GM23338 (cell line): ENCODE measurements at places on chromosomes 7 and 10.

DNA sequence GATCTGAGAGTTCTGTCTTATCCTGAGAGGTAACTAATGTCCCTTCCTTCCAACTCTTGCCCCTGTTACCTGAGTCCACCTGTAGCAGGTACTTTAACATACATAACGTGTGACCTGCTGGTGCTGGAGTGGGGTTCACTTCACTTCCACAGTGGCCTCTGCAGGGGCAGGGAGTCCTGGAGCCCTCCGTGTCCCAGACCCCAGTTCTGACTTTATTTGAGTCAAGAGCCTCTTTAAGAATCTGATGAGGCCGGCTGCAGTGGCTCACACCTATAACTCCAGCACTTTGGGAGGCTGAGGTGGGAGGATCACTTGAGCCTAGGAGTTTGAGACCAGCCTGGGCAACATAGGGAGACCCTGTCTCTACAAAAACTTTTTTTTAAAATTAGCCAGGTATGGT lies 117.0 kb upstream of the RET start:
- no peak for DNase-seq

- no peak for DNase-seq
Observed at GRCh38 chr7:121006711-121007315, 18.3 kb downstream of the CPED1 start.

DNA sequence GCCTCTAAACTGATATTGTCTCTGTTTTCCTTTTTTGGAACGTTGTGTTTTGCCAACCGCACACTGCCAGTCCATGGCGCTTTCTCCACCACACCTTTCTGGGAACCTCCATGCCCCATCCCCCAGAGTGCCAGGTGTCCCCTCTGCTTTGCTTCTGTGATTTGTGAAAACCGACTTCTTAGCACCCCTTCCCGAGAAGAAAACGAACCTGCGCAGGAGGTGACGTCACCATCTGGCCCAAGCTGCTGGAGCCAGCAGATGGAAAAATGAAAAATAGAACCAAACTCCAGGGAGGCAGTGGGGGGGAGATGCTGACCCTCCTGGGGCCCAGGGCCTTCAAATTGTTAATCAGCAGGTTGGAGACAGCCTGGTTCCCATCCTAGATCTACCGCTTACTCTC lies 103.8 kb downstream of the HTR5A start:
- no peak for DNase-seq

DNA sequence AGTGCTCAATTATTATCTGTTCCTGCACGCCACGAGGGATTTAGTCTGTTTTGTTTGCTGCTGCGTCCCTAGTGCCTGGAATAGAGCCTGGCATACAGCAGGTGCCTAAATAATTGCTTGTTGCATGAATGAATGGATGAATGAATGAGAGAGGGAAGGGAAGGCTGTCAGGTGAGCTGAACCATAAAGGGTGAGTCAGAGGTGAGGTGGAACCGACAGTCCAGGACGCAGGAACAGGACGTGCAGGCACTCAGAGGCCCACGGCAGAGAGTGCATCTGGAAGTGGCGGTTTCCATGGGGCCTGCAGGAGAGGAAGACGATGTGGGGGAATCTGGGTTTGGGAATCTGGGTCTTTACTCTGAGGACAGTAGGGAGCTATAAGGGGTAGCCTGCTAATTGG lies 17.7 kb upstream of the PPIF start:
- DNase-seq = no peak

GRCh38 chr7:2199528-2199927 lies 33.2 kb downstream of the MAD1L1 start:
- no peak for DNase-seq

DNA sequence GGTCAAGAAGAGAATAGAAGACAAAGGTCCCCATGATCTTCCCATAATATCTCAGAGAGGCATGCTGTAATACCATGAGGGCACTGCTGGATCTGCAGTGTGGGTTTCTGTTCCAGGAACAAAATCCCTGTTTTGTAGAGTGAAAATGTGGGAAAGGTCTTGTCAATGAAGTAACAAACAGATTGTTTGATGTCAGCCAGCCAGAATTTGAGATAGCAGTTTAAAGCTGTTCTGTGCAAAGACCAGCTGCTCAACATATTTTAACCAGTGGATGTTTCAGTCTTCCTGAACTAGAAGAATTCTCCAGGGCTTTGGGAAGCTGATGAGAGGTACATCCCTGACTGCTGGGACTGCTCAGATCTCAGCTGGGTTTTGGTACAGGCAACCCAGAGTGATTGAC lies 1012.5 kb downstream of the DNAJB9 start:
- no peak for DNase-seq

- peak; percentile 74 for DNase-seq
Observed at GRCh38 chr10:102435529-102436233, 3.3 kb upstream of the CUEDC2 start.

GRCh38 chr7:121085922-121086321 lies 97.4 kb downstream of the CPED1 start:
- no peak for DNase-seq

- no peak for DNase-seq
Observed at GRCh38 chr7:77226357-77226839, 26.8 kb upstream of the FGL2 start.

- no peak for DNase-seq
Observed at GRCh38 chr10:108307250-108307924, 1142.9 kb upstream of the SORCS1 start.

GRCh38 chr7:90625562-90625961 lies 29.4 kb downstream of the CDK14 start:
- peak; percentile 80 for DNase-seq

- no peak for DNase-seq
Observed at GRCh38 chr10:3904419-3904960, 119.5 kb upstream of the KLF6 start.

- DNase-seq = no peak
Observed at GRCh38 chr7:3033136-3033535, 10.5 kb downstream of the CARD11 start.

DNA sequence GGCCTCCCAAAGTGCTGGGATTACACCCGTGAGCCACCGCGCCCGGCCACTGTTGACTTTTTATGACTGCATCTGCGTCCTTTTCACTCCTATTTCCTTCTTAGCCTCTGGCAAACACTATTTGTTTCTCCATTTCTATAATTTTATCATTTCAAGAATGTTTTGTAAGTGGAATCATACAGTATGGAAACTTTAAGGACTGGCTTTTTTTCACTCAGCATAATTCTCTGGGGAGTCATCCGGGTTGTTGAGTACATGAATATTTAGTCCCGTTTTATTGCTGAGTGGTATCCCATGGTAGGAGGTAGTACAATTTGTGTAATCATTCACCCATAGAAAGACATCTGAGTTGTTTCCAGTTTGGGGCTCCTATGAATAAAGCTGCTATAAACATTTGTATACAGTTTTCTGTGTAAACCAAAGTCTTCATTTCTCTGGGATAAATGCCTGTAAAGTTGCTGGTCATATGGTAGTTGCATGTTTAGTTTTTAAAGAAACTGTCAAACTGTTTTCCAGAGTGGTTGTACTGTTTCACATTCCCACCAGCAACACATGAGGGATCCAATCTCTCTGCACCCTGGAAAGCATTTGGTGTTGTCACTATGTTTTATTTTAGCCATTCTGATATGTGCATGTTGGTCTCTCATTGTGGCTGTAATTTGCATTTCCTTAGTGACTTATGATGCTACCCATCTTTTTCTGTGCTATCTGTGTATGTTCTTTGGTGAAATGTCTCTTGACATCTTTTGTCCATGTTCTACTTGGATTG lies 139.6 kb upstream of the EEPD1 start:
- DNase-seq = no peak

GRCh38 chr7:23467806-23468525 lies 2.3 kb downstream of the IGF2BP3 start:
- peak; percentile 81 for DNase-seq

DNA sequence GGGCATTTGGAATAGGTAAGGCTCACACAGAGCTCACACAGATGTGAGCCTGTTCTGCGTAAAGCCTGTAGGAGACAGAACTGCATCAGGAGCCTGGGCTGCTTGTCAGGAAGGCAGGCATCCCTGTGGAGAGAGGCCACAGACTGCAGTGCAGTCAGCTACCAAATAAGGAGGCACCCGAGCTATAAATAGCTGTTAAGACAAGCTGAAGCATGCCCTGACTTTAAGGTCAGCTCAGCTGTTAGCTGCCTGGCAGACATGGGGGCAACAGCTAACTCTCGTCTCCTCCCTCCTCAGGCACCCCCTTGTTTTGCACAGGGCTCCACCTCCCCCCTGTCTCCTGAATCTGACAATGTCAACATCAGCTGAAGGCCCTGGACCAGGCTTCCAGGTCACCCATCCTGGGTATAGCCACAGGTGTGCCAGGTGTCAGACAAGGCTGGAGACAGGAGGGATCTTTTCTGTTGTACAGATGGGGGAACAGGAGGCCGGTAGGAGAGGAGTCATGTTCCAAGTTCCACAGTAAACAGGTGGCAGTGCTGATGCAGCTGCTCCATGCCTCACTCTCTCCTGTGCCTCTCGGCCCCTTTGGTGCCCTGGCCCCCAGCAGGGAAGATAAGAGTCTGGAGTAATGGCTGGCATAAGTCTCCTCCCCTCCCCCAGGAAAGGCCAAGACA lies 27.6 kb upstream of the MKRN1 start:
- peak; percentile 64 for DNase-seq

GRCh38 chr7:122802301-122802751 lies 83.9 kb downstream of the CADPS2 start:
- peak; percentile 47 for DNase-seq

DNA sequence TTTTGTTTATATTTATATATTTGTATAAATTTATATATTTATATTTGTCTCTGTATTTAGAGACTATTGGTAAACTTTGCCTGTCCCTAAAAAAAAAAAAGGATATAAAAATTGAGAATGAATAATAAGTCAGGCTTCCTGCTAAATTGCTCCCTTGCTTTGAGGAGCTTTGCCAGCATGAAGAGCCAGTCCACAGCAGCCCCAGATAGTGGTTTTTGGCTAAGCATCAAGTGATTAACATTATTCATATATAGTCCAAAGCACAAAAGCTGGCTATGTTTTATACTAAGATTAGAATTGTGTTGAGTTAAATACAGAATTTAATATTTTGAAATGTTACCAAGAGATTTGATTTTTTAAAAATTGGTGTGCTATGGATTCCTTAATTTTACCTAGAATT lies 264.9 kb upstream of the FERD3L start:
- DNase-seq = no peak

- DNase-seq = no peak
Observed at GRCh38 chr10:129945941-129946760, 17.9 kb downstream of the EBF3 start.

DNA sequence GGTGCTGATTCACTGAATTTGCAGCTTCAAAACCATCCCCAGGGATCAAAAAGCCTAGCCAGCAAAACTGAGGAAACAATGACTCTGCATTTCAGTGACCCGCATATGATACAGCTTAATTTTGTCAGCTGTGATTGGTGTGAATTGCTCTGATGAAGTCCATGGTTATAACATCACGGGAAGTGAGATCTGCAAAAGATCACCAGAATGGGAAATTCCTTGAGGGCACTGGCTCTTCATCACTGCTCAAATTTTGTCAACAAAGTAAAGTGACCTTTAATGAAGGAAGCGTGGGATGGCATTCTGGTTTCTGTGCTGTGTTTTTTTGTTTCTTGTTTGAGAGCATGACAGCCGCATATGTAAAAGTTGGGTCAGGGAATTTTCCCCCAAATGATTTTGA lies 745.9 kb downstream of the GATA3 start:
- DNase-seq = no peak

- no peak for DNase-seq
Observed at GRCh38 chr10:119246862-119247549, 39.6 kb downstream of the GRK5 start.

DNA sequence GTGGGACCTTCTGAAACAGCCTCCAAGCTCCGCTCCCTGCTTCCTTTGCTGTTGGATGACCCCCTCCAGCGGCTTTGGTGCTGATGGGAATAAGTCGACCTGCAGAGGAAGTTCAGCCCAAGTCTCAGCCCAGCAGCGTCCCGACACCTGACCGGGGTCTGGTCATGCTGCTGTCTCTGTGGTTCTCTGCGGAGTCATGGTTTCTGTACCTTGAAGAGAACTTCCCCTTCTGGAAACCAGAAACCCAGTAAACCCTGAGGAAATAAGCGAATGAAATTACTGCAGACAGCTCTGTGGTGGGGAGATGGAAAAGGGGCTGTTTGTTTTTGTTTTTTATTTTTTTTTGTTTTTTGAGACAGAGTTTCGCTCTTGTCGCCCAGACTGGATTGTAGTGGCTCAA lies 18.3 kb upstream of the ZNF12 start:
- no peak for DNase-seq

DNA sequence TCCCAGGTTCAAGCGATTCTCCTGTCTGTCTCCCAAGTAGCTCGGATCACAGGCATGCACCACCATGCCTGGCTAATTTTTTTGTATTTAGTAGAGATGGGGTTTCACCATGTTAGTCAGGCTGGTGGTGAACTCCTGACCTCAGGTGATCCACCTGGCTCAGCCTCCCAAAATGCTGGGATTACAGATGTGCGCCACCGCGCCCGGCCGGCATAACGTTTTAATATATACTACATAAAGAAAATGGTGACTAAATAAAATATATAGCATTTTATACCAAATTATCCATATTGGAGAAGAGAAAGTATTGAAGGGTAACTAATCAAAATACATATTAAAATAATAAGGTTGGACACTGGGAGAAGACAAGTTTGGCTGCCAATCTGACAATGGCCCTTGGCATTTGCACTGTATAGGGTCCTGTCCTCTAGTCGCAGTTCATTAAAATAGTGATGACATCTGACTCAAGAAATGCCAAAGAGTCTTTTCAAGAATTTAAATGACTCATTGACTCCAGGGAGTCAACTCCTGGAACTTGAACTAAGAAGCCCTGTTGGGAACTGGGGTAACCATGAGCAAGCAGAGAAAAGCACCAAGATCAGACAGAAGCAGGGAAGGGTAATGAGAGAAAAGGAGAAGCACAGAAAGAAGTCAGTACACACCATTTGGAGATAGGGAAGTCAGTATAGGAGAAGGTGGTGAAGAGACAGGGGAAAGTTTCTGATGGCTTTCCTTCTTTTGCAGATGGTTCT lies 91.1 kb downstream of the CH25H start:
- DNase-seq = no peak

- peak; percentile 29 for DNase-seq
Observed at GRCh38 chr10:43318976-43319960, 52.2 kb upstream of the FXYD4 start.

GRCh38 chr7:112868609-112869008 lies 78.4 kb upstream of the TMEM168 start:
- DNase-seq = no peak

DNA sequence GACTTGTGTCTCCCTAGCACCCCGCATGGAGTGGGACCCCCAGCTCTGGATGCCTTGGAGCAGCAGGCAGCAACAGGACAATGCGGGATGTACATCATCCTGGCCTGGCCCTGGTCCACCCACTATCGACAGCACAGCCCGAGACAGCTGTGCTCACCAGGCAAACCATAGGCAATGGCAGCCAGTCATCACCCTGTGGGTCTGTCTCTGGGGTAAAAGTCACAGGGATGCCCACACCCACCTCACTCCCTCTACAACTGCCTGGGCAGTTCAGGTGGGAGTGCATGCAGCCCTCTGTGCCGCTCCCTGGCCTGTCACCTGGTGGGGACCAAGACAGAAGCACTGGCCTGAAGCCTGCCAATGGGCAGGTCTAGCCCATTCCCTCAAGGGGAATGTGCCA lies 147.8 kb downstream of the GRID1 start:
- DNase-seq = no peak

GRCh38 chr7:141014125-141014523 lies 628 bp downstream of the MRPS33 start:
- DNase-seq = peak; percentile 25

- no peak for DNase-seq
Observed at GRCh38 chr7:151346-152050, 40.9 kb upstream of the FAM20C start.
